ENCODE measurements at places on chromosomes 1 and 21.

GRCh38 chr1:188137221-188137620 is 1308.5 kb downstream of the PLA2G4A start:
- DNase-seq: no peak

DNA sequence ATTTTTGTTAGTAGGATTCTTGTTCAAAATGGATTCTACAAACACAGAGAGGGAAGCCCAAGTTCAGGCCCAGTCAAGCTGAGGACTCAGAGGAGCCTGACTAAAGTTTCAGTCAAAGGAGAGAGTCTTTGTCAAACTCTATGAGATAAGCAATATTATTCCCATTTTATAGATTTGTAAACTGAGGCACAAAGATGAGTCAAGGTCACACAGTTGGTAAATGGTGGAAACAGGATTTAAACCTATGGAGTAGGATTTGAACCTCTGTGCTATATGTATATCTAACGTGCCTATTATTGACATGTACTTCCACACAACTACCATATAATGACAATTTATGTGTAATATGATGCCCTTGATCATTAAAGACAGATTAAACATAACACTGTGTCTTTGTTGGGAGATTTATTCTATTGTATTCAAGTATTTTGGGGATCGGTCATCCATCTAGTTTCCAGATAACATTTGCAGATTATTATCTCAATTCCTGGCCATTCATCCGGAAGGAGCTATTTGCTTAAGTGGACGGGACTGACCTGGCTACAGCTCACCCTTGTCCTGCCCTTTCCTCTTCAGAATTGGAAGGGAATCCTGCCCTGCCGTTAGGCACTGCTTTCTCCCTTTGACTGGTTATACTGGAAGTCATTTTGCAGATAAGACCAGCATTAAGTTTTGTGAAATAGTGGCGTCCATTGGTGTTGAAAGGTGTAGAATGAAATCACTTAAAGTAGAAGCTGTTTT is 86.1 kb upstream of the LMO4 start:
- DNase-seq: no peak

- DNase-seq: no peak
Measured at GRCh38 chr1:93758842-93759515, 77.3 kb upstream of the BCAR3 start.

- DNase-seq: peak; percentile 58
Measured at GRCh38 chr1:45299981-45300668, 26.6 kb upstream of the HPDL start.

- DNase-seq: no peak
Measured at GRCh38 chr21:40146216-40146837, 279.1 kb downstream of the PCP4 start.

GRCh38 chr1:200112290-200112689 is 84.8 kb downstream of the NR5A2 start:
- DNase-seq: no peak

- no peak for DNase-seq
Measured at GRCh38 chr1:115337633-115338456, at the start of gene NGF. TSS of gene NGF (minus strand) at chr1:115338249. CDS start at chr1:115286795, 51,454 bp downstream.

GRCh38 chr1:96521994-96522760 is 199.4 kb upstream of the PTBP2 start:
- DNase-seq: no peak

DNA sequence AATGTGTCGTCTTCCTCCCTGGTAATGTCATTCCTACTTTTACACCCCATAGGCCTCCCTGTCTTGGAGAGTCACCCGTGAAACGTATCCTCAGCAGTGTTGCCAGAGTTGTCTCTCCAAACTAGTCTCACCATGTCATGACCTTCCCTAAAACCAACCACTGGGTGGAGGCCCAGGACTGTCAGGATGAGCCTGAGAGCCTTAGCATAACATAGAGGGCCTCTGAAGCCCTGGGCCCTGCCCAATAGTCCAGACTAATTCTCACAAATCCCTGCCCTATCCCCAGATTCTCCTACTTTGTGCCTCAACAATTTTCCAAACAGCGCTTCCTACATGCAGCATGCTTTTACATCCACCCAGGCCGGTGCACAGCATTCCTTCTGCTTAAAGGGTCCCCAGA is 29.3 kb upstream of the HSD3B1 start:
- DNase-seq: no peak

DNA sequence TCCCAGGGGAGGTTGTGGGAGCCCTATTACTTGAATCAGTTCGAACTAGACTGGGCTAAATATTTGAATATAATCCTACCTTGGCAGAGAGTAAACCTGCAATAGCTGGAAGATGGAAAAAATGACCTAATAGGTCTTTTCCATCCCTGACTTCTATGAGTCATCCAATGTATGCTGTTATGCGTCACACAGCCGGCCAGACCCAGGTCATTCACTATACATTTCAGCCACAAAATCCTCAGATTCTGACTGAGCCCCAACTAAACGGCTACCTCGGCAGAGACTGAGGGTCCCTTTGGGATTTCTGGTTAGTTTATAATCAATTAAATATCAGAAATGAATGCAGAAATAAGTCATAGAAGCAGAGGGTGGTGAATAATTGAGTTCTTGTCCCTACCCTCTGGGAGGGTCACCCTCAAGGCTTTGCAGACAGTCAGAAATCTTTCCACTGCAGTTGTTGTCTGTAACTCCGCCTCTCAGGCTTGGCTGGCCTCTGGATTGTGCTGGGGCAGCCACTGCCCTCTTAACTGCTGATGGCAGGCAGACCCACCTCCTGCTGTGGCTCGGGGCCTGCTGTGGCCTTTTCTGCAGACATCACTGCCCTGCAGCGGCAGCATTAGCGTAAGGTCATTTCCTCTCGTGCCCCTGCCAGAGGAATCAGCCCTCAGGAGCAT is 240.5 kb downstream of the TGFB2 start:
- DNase-seq: no peak

DNA sequence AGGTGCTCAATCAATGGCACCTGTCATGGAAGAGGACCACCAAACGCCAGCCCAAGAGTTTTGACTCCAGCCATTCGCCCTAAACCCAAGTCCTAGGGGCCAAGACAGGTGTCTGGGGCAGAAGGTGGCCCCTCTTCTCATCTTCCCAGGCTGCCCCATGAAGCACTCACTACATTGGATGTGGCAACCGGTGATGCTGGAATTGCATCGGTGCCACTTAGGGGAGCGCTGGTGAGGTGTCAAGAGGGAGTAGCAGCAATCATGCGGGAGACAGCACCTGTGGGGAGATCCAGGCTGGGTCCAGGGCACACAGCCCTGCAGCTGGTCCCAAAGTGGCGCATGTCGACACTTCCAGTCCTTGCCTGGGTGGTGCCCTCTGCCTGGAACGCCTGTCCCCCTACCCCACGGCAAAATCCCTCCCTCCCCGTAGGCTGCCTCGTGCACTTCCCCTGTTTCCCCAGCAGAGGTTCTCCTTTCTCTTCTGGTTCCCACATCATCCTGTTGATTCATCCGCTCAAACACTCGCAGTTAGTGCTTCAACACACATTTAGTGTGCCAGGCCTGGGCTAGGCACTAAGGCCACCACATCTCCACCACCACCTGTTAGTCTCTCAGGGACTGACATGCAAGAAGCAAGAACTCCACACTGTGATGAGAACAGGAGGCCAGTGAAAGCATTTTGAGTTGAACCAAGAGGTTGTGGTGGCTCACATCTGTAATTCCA is 18.5 kb downstream of the PLA2G2D start:
- DNase-seq: peak; percentile 22

DNA sequence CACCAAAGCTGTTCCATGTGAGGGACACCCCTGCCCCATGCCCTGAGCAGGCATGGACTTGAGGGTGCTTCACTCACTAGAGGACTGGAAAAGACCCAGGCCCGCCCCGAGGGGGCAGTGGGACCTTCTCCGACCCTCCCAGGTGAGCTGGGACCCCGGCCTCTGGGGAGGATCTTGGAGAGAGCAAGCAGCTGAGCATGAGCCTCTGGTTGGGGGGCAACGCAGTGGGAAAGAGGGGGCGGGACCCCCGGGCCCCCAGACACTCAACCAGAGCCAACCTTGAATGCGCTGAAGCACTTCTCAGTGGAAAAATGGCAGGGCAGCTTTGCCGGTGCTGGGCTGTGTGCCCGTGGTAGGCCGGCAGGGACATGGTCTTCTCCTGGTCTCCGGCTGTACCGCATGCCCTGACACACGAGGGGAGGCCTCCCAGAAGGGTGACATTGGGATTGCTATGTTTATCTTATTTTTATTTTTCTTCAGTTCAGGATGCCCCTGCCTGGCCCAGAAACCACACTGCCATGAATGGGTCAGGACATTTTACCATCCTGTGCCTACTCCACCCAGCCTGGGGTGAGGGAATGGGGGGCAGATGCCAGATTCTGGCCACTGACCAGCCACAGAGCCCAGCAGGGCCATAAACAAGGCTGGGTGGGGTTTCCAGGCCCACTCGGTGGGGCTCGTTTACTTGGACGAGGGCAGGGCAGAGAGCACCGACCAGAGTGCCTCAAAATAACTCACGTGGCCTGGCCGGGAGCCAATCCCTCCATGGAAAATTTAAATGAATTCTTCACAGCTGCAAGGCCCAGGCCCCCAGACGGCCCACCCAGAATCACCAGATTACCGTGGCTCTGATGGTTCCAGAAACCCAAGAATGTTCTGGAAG is 17.2 kb upstream of the LAPTM5 start:
- no peak for DNase-seq

- DNase-seq: no peak
Measured at GRCh38 chr1:76302711-76303339, 228.3 kb downstream of the ST6GALNAC3 start.

DNA sequence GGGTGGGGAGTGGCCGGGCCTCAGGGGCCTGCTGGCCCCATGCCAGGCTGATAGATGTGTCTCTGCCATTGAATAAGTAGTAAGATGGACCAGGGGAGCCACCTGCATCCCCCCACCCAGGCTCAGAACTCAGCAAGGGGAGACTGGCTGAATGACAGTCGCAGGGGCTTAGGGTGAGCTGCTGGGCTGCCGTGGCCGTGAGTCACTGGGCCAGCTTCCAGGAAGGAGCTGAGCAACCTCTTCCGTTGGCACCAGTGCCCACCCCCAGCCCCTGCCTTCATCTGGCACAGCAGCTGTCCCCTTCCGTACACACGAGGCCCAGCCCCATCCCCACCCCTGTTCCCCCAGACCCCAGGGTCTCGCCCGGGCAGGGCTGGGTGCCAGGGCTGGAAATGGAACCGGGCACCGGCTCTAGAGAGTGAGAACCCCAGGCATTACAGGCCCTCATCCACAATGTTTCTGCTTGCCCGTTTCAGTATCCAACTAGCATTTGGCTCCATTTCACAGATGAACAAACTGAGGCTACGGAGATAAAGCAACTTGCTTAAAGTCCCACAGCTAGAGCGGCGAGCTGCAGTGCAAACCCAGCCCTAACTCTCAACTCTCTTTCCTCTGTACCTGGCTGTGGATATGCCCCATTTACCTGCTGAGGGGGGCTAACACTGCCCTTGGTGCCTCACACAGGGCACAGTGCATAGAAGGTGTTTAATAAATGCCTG is 10.2 kb downstream of the WNT4 start:
- no peak for DNase-seq

- no peak for DNase-seq
Measured at GRCh38 chr1:29772584-29773100, 536.3 kb downstream of the PTPRU start.

GRCh38 chr1:103509250-103509649 is 16.2 kb upstream of the RNPC3 start:
- DNase-seq: peak; percentile 63

DNA sequence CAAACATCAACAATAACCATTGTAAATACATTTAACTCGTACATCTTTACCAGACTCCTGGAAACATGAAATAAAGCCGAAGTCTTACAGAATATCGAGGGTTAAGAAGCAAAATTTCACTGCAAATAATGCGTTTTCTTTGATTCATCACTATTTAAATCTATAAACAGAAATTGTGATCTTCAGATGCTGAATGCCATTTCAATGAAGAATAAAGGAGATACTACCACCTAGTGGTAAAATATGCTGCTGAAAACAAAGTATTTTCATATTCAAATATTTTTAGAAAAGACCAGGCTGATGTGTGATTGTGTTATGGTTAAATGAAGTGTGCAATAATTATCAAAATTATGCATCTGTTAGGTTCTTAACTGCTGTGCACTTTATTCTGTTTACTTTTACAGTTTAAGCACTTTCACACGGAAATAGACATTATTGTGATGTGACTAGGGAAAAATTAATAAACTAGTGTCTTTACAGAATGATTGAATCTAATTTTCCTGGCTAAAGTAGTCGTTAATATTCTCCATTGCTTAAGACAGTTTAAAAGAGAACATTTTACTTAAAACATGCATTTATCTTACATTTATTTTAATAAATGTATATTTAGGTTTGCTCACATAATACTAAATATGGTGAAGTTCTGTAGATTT is 1093.1 kb downstream of the MRPL39 start:
- DNase-seq: peak; percentile 14

DNA sequence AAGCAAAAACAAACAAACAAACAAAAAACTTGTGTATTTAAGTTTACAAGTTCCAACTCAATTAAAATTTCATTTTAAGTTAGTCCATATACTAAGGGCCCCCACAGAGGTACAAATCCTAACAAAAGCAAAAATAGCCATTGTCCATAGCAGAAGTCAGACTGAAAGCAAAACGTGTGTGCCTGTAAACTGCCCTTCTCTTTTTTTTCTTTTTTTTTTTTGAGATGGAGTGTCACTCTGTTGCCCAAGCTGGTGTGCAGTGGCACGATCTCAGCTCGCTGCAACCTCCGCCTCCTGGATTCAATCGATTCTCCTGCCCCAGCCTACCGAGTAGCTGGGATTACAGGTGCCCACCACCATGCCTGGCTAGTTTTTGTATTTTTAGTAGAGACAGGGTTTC is 11.6 kb upstream of the IFNGR2 start:
- DNase-seq: no peak

- no peak for DNase-seq
Measured at GRCh38 chr1:169860187-169860586, 33.5 kb downstream of the SCYL3 start.

- no peak for DNase-seq
Measured at GRCh38 chr21:31003471-31003870, 34.8 kb downstream of the KRTAP19-8 start.

DNA sequence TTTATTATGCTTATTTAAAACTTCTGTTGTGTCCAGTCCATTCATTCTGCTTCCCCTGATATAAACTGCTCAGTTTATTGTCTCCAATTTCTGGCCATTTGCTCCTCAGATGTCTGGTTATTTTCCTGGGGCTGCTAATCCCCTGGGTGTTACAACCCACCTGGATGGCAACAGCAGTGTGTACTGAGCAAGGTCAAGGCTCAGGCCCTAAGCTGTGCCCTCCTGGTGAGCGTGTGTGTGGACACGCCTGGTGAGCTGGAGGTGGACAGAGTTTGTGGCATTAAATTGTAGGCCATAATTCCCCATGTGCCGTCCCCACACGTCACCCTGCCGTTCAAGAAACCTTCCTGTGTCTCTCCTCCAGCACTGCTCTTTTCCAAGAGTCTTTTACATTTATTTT is 18.1 kb upstream of the KIF1B start:
- no peak for DNase-seq

DNA sequence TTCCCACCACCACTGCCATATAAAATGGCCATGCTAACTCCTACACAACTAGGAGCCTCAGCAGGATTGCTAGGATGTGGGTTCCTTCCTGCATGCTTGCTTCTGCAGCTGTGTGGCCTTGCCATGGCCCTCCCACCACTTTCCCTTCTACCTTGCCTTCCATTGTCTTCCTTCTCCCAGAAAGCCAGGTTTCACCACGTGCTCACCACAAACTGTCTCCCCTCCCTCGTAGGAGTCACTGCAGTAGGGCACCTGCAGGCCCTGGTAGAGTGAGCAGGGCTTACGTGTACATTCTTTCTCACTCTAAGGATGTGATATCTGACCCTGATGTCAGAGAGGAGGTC is 3.7 kb downstream of the C1orf226 start:
- no peak for DNase-seq

- no peak for DNase-seq
Measured at GRCh38 chr1:100616121-100616621, 78.2 kb downstream of the GPR88 start.

- peak; percentile 76 for DNase-seq
Measured at GRCh38 chr1:224182866-224183590, at the start of gene DEGS1. TSS of gene DEGS1 (plus strand) at chr1:224183240. CDS start at chr1:224183337, 97 bp downstream.
